Panc1 (cell line): ENCODE measurements at places on chromosomes 13 and 19.

DNA sequence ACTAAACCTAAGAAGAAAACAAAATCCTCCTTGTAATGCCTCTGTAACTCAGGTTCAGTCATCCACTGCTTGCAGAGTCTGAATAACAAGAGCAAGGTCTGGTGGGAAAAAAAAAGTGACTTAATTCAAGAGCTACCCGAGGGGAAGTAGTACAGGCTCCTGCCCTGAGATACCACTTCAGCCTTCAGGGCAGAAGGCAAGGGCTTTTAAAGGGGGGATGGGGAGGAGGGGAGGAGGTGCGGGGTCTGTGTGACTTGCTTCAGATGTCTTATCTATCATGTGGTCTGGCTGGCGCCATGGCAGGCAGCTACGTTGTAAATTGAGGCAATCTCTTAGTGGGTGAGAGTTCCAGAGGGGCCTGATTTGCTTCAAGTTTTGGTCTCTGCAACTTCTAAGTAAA is 66.7 kb downstream of the LRRC63 start:
- DNase-seq, result no peak

DNA sequence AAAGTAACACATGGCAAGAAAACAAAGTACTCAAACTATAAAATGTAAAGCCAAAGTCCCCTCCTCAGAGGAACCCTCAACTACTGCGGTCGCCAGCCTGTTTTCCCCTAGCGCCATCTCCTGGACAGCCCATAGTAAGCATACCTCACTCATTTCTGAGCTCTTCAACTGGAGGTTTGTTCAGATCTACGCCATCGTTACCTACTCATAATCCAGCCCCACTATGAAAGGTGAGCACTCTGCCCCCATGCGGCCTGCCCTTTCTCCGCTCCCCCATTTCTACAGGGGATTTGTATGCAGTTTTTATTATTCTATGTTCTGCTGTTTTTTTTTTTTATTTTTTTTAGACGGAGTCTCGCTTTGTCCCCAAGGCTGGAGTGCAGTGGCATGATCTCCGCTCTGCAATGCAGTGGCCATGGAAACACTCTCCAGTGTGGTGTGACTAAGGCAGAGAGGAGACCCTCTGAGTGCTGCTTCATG is 26.2 kb downstream of the OPA3 start:
- DNase-seq, result no peak

DNA sequence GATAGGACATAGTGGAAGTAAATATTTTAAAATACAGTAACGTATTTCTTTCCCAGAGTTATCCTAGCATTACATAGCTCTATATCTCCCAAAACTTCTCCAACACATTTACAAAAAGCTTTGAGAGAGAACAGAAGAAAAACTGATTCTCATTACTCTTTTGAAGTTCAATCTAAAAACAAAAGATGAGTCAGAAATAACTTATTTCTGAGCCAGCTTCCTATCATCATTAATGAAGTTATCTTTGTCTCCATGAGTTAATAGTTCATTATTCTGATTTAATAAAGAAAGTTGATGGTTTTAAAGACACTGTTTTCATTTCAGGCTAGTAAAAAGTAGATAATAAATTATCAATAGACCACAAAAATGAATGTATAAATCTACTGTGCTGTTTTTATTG is 446.7 kb upstream of the SPRY2 start:
- DNase-seq, result no peak

GRCh38 chr13:107576430-107576829 is 638.9 kb downstream of the LIG4 start:
- no peak for DNase-seq

GRCh38 chr19:56841193-56841543 is 642 bp upstream of the PEG3 start:
- DNase-seq, result no peak

- no peak for DNase-seq
Measured at GRCh38 chr19:14450168-14450874, 17.2 kb downstream of the PKN1 start.

DNA sequence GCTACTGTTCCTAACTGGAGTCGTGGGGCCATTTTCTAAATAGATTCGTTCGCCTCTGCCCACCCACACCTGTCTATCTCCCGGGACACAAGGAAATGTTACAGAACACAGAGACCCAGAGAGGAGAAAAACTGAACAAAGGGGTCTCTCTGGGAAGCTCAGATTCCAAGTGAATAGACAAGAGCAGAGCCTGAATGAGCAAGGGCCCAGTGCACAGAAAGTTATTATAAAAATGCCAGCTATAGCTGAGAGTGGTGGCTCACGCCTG is 27.2 kb upstream of the FEM1A start:
- no peak for DNase-seq
